ENCODE measurements at places on chromosomes 1 and 21. TPM values are rescaled to one million over a fixed set of nuclear protein-coding genes. Genes with fewer than 3 reads are reported as not detected.

- no peak for DNase-seq
These were observed 3.9 kb downstream of the KCNA10 start for GRCh38 chr1:110515041-110515440.

DNA sequence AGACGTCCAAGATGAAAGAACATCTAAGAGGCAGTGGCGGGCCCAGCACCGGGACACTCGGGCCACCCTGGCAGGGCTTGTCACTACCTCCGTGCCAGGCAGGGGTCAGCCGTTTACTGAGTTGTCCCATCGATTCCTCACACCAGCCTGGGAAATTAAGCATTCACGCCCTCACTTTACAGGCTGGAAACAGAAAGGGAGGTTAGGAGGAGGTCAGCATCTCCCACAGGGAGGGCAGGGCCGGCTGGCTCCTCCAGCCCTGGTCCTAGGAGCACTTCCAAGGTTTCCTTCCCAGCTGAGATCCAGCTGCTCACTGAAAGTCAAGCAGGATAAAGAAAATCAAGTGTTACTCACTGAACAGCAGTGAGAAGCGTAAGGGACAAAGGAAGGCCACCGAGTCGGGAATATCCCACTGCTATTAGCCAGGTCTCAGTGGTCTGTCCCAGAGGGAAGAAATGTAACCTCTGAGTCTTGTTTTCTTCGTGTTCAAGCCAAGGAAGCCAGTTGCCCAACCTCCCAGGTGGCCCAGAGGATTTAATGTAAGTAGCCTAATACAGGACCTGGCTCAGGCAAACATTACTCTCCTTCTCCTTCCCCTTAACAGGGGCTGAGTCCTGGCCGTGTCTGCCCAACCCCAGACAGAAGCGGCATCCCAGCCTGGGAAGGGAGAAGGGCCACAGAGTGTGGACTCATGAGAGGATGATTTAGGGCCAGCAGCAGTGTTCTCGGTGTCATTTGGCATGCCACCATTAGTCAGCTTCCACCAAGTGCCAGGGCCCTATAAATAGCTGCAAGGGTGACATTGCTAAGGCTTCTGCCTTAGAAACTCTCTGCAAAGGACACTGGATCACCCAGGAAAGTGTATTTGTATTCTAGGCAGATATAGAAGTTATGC, 203.1 kb upstream of the GALNT2 start:
- peak; percentile 33 for DNase-seq

DNA sequence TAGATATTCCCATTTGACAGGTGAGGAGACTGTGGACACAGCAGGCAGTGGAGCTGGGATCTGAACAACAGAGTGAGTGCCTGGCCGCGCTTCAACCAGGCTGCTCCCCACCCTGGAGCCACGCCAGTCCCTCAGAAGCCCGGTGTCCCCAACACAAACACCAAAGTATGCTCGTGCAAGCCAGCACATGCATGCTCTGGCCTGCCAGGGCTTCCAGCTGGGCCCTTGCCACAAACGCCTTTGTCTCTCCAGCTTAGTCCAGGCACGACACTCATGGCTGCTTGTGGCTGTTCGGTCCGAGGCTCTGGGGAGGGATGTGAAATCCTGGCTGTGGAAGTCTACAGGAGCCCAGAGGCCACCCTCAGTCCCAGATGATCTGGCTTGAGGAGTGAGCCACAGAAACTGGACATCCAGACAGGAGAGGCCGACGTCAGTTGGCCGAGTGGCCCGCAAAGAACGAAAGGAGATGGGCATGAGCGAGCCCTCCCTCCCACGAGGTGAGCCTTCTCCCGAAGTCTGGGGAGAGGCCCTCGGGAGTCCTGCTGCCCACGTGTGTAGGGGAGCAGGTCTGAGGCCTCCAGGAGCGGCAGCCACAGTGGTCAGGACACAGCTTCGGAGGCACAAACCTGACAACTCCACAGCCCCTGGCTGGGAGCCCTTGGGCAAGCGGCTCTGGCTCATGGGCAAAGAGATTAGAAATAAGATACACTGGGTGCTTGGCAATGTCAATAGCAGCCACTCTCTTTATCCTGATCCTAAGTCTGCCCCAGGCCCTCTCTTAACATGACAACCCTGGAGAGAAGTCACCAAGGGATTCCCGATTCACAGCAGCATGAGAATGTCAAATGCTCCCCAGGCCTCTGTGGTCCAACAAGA, 117.1 kb upstream of the IFFO2 start:
- DNase-seq: peak; percentile 56

GRCh38 chr21:45539046-45539795, 3.0 kb downstream of the SLC19A1 start:
- peak; percentile 24 for DNase-seq

DNA sequence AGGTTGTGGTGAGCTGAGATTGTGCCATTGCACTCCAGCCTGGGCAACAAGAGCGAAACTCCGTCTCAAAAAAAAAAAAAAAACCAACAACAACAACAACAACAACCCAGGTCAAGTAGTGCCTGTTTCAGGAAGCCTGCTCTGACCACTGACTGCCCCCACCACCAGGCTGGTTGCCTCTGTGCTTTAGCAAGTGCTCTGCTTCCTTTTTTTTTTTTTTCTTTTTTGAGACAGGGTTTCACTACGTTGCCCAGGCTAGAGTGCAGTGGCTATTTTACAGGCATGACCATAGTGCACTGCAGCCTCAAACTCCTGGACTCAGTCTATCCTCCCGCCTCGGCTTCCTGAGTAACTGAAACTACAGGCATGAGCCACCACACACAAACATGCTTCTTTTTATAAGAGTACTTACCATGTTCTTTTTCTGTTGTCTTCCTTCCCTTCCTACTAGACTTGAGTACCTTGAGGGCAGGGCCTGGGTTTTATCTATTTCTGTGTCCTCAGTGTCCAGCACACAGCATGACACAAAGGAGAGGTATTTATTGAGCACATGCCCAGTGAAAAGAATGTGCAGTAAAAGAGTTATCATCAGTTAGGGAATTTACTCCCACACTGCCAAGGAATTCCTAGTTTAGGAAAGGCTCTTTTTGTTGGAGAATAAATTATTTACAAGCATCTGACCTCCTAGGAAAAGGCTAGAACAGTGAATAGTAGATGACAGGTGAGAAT, 9.9 kb upstream of the COA7 start:
- peak; percentile 37 for DNase-seq

DNA sequence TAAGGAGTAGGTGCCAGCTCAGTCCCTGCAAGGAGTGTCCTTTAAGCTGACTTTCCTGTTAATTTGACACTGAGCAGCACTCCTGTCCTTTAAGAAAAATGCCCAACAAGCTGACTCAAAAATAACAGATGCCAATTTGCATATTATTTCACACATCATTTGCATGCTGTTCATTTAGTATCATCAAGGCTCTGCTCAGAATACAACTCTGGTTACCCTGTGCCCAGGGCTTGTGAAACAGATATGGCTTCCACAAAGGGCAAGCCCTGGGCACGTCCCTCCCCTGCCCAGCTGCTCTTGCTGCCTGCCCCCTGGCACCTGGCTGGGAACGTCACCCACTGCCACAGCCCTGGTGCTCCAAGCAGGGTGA, 10.3 kb downstream of the KCNN3 start:
- DNase-seq: no peak

DNA sequence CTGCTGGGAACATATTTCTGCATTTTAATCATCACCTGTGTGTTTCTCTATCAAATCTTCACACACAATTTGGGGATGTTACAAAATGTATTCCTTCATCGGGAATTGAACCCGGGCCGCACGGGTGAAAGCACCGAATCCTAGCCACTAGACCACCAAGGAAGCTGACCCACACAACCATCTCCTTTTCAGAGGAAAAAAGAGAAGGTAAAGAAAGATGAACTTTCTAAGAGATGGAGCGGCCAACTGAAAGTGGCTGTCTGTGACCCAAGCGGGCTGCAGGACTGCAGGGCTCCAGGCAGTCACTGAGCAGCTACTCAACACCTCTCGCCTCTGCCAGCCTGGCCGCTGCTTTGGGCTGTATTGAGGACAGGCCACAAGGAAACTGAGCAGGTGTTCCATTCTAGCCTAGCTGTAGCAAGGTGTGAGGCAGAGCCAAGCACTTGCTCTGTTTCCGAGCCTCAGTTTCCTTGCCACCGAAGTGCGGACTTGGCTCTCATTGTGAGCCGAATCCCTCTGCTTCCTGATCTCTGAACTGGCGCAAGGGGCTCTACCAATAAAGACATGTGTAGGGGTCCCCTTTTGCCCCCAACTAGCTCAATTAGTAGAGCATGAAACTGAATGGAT, 156.9 kb upstream of the NBPF11 start:
- DNase-seq: no peak

DNA sequence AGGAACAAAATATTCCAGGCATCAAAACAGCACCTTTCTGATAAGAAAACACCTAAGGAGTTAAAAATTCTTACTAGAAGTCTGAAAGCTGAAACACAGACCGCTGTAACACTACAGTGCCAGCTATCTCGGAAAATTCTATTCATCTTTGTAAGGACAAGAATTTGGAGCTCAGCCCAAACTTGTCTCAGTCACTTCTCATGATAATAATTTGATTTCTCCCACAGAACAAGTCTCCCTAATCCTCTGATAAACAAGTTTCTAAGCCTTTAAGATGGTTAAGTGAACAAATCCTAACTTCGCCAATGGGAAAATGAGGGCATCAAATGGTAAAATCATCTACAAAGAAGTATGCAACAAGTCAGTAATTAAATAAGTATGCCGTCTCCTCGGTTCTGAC, 59.9 kb downstream of the SIPA1L2 start:
- no peak for DNase-seq

DNA sequence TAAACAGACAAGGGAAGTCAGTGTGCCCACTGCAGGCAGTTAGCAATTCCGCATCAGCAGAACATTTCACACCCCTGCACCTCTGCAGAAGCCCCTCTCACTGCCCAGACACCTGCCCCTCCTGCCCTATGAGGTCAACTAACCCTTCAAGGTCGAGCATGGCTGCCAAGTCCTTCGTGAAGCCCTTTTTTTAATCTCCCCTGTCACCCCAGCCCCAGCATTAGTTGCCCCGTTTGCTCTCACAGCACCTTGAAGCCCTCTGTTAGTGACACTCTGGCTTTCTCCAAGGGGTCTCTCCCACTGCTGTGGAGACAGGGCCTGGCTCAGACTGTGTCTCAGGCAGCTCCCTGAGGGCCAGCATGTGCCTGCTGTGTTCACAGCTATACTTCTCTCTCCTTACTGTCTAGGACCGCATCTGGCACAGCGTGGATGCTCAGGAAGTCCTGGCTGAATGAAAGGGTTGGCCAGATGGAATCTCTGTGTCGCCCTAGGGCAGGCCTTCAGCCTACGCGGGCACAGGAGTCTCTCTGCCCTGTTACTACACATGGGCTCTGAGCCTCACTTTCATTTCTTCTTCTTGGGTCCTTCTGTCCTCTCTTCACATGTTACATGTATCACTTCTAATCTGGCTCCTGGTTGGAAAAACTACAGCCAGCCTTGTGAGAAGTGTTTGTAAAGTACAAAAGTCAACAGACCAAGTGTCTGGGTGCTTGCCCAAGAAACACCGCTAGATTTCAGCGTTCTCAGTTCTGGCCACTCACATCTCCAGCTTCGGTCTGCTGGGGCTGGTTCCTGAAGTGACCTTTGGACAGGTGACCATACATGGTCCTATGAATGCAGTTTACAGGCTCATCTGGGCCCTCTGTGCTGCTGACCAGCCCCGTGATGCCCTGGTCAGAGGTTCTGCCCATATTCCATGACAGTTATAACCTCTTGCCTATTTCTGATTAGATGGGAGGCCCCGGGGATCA, 19.7 kb downstream of the SLC2A1 start:
- no peak for DNase-seq

DNA sequence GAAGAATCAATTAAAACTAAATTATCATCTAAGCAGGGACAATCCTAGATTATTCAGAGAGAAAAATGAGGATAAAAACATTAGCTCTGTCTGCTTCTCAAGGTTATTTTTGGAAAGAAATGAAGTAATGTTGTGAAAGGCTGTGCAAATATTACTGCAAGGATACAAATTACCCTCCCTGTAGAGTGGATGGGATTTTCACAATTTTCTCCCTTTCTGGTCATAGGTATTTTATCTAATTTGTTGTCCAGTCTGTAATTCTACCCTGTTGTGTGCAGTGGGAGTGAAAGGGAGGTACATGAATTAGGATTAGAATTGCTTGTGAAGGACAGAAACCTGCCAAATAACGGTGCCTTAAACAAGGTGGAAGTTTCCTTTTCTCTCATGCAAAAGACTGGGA, 54.7 kb downstream of the MAP3K7CL start:
- no peak for DNase-seq

- DNase-seq: no peak
These were observed 50.2 kb downstream of the SLC25A24 start for GRCh38 chr1:108149796-108150467.

DNA sequence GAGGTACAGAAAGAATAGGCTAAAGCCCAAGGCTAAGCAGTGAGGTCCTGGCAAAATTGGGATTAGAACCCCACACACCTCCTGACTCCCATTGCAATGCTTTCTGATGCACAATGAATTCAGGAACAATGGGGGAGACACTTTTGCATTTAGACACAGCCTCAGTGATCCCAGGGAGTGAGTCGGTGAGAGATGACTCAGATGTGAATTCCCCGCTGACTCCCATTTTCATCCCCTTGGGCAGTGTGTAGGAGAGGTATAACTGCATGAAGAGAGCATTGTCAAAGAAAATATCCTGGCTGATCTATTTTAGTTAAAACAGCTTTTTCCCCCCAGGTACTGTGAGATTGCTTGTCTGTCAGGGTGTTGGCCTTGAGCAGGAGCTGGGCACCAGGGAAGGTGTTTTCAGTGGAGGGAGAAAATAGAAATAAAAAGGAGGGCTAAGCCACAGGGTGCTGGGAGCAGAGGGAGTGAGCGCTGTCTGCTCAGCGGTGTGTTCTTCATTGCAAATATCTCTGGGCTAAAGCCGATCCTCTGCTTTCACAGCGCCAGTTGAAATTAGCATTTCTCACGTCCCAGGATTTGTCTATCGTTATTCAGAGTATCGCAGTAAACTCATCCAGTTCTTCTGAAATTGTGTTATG, 247.7 kb upstream of the PTBP2 start:
- no peak for DNase-seq

- no peak for DNase-seq
These were observed 730.2 kb downstream of the LRRIQ3 start for GRCh38 chr1:73467731-73468130.

GRCh38 chr1:91916811-91917460, 31.0 kb upstream of the TGFBR3 start:
- no peak for DNase-seq

GRCh38 chr1:113292603-113293255, 97.6 kb upstream of the MAGI3 start:
- DNase-seq: no peak

The NTMT2 gene
- 3.5 TPM for total RNA-seq

The SPATA45 gene
- total RNA-seq: not detected

The CFHR3 gene
- total RNA-seq: not detected

The KRTAP10-4 gene
- total RNA-seq: not detected

The PPP1R8 gene
- total RNA-seq: 25.0 TPM

The LCE1C gene
- total RNA-seq: not detected

The LIN28A gene
- total RNA-seq: 0.15 TPM

The VTCN1 gene
- not detected for total RNA-seq

Measured in left cardiac atrium (tissue), 4 donors.